ENCODE measurements at places on chromosomes 3 and 15.

GRCh38 chr3:8625991-8626390, 18.6 kb downstream of the SSUH2 start:
- no peak for DNase-seq

DNA sequence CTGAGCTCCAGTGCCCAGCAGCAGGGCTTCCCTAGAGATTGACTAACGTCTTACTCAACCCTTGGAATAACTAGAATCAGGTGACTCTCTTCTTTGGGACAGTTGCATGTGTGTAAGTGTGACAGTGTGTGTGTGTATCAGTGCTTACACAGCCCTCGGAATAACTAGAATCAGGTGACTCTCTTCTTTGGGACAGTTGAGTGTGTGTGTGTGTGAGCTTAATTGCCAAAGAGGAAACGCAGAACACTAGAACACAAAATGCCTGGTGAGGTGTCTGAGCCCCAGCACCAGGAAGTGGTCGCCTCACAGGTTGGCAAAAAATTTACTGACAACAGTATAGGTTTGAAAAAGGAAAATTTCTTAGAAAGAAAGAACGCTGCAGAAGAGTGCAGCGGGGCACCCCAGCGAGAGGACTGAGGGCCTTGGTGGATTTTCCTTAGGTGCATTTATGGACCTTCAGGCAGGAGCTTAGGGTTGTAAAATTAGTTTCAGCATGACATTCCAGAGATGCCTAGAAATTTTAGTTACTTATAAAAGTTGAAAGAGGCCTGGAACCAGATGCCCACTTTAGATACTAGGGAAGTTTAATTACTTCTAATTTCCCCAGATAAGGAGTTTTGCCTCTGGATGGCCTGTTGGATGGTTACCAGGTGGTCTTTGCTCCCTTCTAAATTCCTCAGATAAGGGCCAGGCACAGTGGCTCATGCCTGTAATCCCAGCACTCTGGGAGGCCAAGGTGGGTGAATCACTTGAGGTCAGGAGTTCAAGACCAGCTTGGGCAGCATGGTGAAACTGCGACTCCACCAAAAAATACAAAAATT, 3.7 kb upstream of the WDR82 start:
- no peak for DNase-seq

- DNase-seq: no peak
Observed at GRCh38 chr15:101158166-101159095, 93.4 kb downstream of the CHSY1 start.

DNA sequence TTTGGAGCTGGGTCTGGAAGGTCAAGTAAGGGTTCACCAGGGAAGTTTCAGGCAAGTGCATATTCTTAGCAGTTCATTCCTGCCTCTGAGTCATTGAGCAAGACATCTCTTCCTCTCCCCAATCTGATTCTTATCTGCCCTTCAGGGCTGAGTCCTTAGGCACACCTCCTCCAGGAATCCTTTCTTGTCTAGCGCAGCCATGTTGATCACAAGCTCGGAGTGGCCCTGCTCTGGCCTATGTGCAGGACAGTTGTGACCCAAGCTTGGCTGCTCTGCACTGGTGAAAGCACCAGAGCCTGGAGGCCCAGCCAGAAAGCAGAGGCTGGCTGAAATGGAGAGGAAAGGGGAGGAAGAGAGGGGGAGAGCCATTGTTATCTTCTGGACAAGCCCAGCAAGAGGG, 30.9 kb upstream of the MRPS22 start:
- no peak for DNase-seq

GRCh38 chr3:177889652-177890358, 646.4 kb upstream of the KCNMB2 start:
- no peak for DNase-seq

GRCh38 chr3:197846491-197846890, 55.4 kb downstream of the LRCH3 start:
- no peak for DNase-seq

DNA sequence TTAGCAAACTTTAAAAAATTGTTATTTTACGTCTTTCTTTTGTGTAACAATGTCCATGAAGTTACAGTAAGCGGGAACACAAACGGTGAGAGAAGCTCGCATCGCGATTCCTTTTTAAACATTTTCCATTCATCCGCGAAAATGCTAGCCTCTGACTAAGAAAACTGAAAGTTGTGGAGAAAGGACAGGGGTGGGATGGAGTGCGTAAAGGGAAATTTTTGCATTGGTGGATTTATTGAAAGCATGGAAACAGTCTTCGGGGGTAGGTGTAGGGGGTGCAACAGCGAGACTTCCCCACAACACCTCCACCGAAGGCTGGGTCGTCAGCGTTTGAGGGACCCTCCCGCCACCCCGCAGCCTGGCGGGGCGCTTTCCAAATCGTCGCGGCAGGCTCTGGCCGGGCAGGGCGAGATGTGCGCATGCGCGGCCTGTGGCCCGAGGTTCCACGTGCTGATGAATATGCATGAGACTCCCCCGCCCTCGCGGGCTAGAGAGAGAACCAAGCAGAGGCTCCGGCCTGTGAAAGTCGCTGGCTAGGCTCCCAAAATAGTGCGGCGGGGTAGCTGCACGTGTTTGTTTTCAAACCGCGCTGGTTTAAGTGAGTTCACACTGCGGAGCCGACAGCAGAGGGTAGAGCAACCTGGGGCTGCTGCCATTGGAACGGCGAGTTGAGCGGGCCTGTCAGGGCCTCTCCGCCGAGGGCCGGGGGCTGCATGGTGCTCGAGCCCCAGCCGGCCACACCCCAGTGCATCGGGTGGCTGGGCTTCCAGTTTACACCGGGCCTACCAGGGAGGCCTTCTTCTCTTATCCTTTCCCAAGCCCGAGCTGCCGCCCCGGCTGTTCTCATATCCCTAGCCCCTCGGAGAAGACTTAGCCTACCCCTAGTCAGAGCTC, 9.9 kb downstream of the ZIC1 start:
- peak; percentile 95 for DNase-seq

- DNase-seq: no peak
Observed at GRCh38 chr15:31349233-31350141, 22.9 kb downstream of the KLF13 start.

- DNase-seq: no peak
Observed at GRCh38 chr3:56629047-56629446, 54.0 kb downstream of the TASOR start.

DNA sequence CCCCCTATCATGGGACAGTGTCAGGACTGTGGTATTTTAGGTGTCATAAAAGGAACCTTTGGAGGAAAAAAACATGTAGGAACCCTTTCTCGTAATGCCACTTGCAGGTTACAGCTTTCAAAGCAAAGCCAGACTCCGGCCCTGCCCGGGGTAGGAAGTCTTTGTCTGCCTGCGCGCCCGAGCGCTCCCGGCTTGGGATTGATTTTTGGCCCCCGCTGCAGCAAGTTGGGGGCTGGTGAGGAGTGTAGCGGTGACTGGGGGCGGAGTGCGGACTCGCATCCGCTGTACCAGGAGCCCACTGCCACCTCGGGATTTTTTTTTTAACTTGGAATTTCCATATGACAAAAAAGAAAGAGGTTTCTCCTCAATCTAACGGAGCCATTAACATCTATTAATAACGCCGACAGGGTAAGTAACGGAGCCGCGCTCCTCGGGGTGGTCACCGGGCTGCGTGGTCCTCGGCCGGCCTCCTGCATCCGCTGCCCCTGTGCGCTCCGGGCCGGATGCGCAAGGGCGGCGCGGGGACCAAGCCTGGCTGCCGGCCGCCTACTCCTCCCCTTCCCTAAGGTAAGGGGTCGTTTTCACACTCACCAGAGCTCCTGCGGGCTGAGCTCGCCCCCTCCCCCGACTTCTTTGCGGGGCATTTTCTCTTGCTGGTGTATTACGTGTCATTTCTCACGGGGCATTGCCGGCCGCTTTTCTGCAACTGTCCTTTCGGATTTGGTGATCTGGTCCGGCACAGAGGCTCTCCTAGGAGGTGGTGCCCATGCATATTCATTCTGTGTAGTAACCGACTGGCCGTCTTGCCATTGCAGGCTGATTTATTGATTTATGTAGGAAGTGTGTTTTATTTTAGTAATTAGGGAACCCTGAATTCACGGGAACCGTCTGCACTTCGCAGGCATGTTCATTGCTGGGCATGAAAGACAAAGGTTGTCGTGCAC, 219.8 kb upstream of the TOPAZ1 start:
- DNase-seq: peak; percentile 65

DNA sequence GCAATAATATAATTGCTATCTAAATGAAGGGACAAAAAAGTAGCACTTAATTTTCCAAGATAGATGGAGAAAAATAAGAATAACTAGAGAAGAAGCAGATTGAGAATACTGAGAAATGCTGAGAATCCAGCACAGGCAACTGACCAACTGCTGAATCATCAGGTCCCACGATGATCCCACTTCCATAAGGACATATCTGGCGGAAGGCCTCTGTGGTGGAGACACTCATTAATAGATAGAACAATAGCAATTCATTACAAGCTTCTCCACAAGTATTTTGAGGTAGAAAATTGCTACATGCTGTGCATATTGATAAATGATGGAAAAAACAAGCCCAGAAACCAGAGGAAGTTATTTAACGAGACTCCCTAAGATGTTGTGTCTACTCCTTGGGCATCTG, 105.9 kb downstream of the DUT start:
- no peak for DNase-seq

DNA sequence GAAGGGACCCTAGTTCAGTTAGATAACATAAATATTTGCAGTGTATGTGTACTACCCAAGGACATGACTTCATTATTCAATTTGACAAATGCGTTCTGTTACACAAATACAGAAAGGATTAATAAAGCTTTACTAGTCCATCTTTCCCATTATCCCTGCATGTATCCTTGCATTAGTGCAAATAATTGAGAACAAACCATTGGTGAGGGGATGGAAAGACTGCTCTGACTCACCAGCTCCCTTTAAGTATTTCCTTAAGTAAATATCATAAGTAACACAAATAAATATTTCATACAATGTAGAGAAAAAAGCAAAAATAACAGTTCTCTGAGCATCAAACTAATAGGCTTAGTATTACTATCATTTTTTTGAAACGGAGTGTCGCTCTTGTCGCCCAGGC, 1.9 kb upstream of the GPD1L start:
- DNase-seq: no peak

- no peak for DNase-seq
Observed at GRCh38 chr3:112115161-112115739, 17.8 kb downstream of the GCSAM start.

GRCh38 chr15:88535100-88535499, 11.4 kb downstream of the DET1 start:
- no peak for DNase-seq

GRCh38 chr15:80556694-80557367, 138.3 kb upstream of the ABHD17C start:
- peak; percentile 27 for DNase-seq

DNA sequence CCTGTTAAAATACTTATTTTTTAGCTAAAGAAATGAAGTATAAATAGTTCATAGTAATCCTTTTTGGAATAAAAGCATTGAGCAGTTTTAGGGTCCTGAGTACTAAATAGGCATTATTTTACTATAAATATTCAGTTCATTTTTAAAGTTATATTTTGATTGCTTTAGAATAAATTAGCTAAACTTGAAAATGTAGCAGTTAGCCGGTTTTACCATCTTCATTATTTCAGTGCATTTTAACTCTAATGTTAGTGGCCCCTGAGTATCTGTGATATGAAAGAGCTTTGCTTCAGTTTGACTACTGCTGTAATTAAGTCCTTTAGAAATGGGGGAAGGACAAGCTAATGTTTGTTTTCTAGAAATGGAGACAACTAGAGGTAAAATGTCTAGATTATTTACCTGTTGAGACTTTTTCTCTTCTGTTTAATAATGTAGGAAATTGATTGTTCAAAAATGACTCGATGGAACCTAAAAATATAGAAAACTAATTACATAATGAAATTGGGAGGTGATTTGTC, 3.6 kb downstream of the SMC4 start:
- DNase-seq: no peak

DNA sequence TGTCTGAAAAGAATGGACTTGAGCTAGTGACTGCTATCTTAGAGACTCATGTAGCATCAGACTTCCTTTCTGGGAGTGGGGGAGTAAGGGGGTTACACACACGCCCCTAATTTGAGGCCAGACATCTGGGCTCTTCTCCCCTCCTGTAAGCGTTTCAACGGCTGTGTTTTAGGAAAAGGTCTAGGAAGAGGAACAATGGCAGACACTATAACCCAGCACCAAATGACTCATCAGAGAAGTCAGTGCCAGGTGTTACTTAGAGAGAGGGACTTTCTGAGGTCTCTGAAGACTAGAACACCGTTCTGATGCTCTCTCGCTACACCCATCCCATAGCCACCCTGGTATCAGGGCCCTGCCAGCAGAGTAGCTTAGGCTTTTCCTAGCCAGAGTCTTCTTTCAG, 65.5 kb downstream of the SSUH2 start:
- no peak for DNase-seq

GRCh38 chr3:151827816-151828215, 13.9 kb downstream of the AADAC start:
- no peak for DNase-seq

DNA sequence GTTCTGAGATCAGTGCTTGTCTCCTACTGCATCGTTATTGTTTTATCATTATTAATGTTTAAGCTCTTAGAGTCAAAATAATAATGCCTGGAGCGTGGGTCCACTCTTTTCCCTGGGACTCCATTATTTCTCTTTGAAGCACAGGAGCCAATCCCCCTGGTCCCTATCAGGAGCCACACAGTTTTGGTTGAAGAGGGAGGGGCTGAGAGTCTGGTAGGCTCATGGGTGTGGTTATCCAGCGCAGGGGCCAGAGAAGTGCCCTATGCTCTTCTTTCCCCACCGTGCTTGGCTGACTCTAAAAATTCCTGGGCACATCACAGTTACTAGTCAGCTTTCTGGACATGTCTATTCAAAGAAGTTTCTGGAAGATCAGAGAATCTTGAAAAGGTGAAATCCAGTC, 121.5 kb downstream of the DNAJB8 start:
- DNase-seq: no peak

- no peak for DNase-seq
Observed at GRCh38 chr15:66461917-66462316, 35.6 kb downstream of the SNAPC5 start.

DNA sequence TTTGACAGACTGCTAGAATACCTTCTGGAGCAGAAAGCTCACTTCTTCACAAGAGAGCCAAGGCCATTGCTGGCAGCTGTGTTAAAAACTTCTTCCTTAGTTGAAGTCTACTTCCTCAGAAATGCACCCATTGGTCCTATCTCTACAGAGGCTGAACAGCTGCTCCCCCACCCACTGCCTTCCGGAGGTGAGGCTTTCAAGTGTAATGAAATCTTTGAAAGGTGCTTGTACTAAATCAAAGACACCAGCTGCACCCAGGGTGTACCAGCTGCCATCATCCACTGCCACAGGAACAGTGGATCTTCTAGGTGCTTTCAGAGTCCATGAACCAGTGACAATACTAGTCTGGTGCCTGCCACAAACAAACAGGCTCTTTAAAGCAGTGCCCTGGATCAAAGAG, 26.4 kb upstream of the HERC1 start:
- DNase-seq: no peak

GRCh38 chr3:16132928-16133327, 41.6 kb upstream of the GALNT15 start:
- DNase-seq: no peak

Measured in ecto neural progenitor cell (in vitro differentiated cells).